ENCODE measurements at places on chromosomes 2 and 18. TPM values are rescaled to one million over a fixed set of nuclear protein-coding genes. Genes with fewer than 3 reads are reported as not detected.

Gene UGT1A8
- 1.7 TPM for total RNA-seq

Gene SERPINB13
- 175 TPM for total RNA-seq

Gene SLC19A3
- 0.42 TPM for total RNA-seq

Gene MYO1B
- total RNA-seq = 27.5 TPM

Gene C2orf78
- total RNA-seq = not detected

Gene WNT6
- total RNA-seq = 0.76 TPM

Gene CFAP210
- not detected for total RNA-seq

Gene RAD51AP2
- total RNA-seq = 0.53 TPM

Gene MITD1
- 27.5 TPM for total RNA-seq

DNA sequence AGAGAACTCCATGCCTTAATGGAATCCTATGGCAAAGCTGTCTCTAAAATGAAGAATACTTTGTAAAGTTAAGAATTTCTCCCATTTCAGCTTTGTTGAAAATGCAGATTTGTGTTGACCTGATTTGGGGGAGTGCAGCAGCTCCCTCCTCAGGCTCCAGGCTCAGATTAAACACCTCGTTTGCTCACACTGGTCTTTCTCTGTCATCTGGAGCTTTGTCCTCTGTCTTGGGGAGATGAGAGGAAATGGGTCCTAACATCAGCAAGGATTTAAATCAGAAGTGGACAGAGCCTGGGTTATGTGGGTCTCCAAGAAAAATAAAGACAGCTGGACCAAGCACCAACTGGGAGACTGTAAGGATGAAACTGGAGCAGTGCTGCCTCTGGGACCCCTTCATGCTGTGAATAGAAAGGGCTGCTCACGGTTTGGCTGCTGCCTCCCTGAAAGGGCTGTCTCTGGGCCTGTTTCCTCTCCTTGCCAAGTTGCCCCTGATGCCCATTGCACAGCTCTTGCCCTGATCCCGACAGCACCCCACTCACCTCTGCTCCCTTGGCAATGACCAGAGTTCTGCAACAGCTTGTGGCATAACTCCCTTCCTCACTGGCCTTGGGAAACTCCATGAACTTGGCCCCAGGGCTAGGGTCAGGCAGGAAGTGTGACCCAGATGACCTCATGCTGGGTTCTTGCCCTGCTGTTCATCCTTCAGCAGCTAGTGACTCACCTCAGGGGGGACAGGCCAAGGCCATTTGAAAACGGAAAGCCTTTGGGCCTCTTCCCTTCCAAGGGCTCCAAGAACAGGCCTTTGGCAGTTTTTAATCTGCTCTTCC, 197.2 kb downstream of the CYP26B1 start:
- no peak for DNase-seq

DNA sequence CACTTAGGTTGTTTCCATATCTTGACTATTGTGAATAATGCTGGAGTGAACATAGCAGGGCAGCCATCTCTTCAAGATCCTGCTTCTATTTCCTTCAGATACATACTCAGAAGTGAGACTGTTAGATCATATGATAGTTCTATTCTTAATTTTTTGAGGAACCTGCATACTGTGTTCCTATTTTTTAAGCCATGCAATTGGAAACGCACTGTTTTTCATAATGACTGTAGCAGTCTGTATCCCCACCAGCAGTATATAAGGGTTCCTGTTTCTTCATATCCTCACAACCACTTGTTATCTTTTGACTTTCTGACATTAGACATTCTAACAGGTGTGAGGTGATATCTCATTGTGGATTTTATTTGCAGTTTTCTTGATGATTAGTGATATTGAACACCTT, 15.5 kb downstream of the NEURL3 start:
- no peak for DNase-seq

GRCh38 chr2:58448845-58449244, 207.7 kb upstream of the FANCL start:
- DNase-seq = no peak

GRCh38 chr18:74652392-74652988, 54.8 kb downstream of the ZNF407 start:
- no peak for DNase-seq

- no peak for DNase-seq
Observed at GRCh38 chr2:118835746-118836410, 11.6 kb downstream of the EN1 start.

GRCh38 chr2:201194097-201194496, 11.2 kb downstream of the CASP10 start:
- no peak for DNase-seq

DNA sequence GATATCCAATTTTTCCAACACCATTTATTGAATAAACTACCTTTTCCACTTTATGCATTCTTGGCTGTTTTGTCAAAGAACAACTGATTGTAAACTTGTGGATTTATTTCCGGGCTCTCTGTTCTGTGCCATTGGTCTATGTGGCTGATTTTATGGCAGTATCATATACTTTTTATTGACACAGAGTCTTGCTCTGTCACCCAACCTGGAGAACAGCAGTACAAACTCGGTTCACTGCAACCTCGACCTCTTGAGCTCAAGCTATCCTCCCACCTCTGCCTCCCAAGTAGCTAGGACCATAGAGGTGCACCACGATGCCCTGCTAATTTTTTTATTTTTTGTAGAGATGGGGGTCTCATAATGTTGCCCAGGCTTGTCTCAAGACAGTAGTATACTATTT, 6.7 kb upstream of the GALNT5 start:
- no peak for DNase-seq

DNA sequence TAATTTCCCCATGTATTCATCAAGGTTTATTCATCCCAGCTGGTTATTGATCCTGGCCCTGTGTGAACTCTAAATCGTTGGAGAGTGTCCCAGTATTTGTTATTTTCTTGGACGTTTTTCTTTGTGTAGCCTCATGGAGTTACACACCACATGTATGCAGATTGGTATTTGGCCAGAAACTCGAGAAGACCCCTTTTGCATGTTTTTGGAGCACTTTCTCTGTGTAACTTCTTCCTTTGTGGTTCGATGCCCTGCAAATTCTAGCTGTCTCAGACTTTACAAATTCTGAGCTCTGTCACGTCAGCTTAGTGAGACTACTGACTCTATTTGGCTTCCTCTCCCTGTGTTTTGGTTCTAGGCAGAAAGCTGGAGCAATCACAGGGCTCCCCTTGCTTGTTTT, 198.7 kb downstream of the MCFD2 start:
- no peak for DNase-seq

DNA sequence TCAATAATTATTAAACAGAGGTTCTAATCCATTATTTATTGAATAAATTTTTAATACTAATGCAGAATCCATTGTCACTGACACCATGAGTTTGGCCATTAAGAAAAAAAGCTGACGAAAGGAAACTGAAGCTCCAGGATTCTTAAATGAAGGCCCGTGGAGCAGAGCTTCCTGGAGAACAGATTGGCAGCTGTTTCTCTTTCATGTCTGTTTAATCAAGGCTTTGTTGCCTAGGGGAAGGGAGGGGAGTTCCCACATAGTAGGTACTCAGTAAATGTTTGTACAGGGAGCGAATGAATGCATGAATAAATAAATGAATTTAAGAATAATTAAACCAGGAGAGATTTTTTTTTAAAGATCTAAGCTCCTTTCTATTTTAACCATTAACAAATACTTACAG, 315.1 kb upstream of the KLHL29 start:
- no peak for DNase-seq

DNA sequence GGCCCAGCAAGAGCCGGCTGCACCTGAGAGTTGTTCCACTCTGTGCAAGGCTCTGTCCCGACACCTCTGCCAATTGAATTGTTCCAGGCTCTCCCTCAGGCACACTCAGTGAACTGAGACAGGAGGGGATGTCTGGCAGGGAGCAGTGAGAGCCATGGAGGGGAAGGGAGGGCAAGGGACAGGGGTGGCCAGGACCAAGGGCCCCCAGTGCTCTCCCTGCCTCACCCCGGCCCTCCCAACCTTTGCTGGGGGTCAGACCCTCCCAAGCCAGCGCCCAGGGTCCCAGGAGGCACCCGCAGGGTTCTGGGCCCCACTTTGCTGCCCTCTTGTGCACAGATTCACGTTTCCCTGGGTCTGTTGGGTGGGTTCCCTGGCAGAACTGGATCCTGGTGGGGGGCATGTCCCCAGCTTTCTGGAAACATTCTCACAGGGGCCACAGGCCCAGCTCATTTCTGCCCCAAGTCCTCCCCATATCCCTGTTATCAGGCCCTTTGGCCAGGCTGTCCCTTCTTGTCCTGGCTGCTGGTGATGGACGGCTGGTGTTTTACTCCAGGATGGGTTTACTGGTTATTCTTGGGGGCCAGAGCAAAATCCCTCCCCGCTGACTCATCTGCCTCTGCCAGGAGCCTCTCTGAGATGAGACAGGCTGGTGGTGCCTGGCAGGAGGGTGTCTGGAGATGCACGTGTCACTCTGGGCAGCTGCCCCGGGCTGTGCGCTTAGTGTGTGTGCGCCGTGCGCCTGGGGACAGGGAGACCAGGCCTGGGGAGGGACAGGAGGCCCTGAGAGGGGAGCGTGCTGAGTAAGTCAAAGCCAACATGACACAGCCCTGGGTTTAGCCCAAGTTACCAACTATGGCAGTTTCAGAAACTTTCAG, 136.5 kb upstream of the CTDP1 start:
- no peak for DNase-seq

- no peak for DNase-seq
Observed at GRCh38 chr2:227789803-227790202, 23.8 kb upstream of the CCL20 start.

GRCh38 chr2:20596193-20596972, 54.5 kb downstream of the HS1BP3 start:
- DNase-seq = no peak

DNA sequence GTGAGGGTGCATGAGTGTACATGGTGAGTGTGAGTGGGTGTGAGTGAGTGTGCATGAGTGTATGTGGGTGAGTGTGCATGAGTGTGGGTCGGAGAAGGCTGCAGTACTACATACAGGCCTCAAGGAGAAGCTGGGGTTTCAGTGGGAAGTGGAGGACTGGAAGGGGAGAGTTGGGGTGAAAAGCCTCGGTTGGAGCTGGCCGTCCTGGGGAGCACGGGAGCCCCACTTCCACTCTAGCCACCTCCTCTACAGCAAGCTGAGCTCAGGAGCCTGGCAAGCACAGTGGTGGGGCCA, 68.7 kb upstream of the HPCAL1 start:
- DNase-seq = no peak

DNA sequence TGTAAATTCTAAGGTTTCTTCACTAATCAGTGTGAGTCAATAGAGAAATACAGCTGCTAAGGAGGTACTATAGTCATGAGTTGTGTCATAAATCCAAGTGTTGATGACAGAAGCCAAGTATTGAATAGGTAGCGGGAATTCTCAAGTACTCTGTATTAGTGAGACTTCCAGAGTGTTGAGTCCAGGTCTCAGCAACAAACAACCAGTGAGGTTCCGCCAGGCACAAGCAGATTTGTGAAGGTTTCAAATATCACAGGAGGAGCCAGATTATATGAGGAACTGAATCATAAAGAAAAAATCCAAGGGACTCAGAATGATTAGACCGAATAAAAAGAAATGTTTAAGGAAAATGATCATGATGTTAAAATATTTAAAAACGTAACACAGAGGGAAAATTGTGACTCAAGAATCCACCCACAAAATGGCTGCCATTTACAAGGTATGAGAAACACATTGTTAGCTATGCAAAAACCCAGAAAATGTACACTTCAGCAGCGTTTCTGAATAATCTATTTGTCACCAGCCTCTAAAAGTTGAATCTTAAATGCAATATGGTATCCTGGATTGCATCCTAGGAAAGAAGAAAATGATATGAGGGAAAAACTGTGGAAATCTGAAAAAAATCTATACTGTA, 27.3 kb upstream of the EVA1A start:
- DNase-seq = no peak

DNA sequence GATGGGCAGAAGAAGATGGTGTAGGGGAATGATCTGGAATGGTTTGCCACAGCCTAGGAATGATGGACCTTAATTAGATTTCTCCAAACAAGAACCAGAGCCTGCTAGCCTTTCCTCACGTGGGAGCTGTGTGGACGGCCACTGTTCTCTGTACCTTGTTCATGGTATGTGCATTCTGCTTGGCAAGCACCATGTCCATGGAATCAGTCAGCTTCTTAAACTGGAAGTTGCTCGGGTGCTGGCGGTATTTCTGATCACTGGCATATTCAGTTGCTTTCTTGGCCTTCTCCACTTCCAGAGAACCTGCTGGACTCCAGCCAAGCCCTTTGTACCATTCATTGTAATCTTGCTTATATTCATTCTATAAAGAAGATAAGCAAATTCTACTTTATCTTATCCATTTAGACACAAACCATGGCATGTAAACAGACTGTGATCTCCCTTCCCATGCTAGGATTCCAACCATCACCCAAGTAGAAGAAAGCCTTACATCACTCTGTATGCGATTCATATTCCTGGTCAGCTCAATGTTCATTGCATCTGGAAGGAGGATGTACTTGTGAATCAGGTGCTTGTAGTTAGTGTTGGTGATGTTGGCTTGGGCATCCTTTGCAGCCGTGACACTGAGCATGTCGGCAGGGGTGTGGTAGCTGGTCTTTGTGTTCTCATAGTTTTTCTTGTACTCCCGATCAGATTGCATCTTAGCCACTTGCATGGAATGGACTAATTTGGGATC, 78.4 kb downstream of the NEB start:
- no peak for DNase-seq

- no peak for DNase-seq
Observed at GRCh38 chr2:61950571-61951315, 45.3 kb downstream of the COMMD1 start.

GRCh38 chr2:72806280-72806945, 19.4 kb downstream of the EXOC6B start:
- no peak for DNase-seq

GRCh38 chr18:44067186-44067585, 613.5 kb upstream of the SETBP1 start:
- DNase-seq = no peak

DNA sequence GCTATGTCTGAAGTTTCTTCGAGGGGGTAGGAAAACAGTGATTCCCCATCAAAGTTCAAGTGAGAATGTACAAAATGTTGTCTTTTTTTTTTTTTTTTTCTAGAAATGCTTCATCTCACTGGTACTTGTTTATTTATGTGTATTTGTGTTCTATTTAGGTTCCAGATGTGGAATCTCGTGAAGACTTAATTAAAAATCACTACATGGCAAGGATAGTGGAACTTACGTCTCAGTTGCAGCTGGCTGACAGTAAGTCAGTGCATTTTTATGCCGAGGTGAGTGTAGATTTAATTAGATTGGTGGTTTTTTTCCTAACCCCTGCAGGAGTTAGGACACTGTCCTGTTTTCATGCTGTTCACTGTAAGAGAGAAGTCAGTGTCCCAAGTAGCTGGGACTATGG, 22.8 kb upstream of the STON1 start:
- DNase-seq = no peak

DNA sequence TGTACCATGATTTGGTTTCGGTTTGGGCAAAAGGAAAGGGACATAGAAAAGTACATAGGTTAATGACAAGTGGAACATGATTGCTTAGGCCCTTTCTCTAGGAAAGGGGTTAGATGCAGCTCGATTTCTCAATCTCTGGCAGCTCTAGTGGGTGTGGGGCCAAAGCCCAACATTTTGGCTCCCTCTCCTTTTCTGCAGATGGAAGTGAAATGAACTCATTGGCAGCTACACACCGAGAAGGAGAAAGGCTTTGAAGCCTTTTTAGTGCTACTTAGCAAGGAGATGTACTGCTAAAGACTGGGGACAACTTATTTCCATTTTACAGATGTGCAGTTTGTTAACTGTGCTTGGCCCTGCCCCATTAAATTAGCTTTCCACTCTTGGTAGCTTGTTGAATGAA, 93.8 kb downstream of the LYPD6B start:
- DNase-seq = no peak

GRCh38 chr2:68206793-68207192, 45.5 kb downstream of the PPP3R1 start:
- DNase-seq = no peak

Data from esophagus squamous epithelium (tissue), 5 donors.